ENCODE measurements at places on chromosomes 6 and 20. TPM values are rescaled to one million over a fixed set of nuclear protein-coding genes. Genes with fewer than 3 reads are reported as not detected.

DNA sequence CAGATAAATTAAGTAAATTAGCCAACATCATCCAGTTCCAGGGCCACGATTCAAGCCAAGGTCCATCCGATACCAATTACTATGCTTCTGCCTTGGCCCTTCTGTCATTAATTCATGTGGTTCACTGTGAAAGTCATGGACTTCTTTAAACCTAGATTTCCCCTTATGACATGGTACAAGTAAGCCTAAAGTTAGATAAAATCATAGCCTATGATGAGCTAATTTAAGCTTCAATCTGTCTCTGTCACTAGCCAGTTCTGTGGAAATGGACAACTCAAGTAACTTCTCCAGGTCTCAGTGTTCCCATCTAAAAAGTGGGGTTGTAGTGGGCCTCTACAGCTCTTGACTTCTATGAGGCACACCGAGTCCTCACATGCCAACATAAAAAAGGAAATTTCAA is 225.5 kb upstream of the MARCKS start:
- no peak for DNase-seq

DNA sequence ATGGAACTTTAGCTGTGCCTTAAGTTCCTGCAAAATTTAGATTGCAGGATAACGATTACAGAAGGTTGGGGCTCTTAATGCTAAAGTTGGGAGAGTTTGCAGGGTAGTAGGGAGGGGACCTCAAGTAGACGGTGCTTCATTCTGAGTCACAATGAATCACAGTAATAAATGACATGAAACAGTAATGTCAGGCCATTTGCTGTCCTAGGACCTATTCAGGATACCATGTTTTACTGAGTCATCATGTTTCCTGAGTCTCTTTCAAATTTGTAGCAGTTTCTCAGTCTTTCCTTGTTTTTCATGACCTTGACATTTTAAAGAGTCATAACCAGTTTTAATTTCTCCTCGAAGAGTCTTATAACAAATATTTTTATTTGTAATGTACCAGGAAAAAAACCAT is 406.9 kb upstream of the MAP3K7 start:
- no peak for DNase-seq

DNA sequence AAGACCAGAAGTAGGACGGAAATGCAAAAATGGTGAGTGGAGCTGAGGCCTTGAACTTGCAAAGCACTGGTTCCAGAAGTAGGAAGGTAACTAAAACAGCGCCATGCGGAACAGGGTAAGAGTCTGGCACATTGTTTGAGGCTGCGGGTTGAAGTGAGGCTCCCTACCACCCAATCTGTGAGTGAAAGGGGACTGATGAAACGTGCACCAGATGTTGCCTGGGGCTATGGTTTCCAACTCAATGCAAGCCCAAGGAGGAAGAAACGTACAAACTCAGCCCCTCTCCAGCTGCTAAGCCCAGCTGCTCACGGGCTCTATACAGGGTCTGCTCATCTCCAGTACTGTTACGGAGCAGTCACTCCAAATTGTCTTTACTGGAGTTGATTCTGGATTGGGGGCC is 68.7 kb upstream of the KCNK16 start:
- DNase-seq = no peak

C20orf96 gene
- polyA plus RNA-seq = 4.8 TPM

GRCh38 chr20:21739161-21739560 is 33.7 kb downstream of the PAX1 start:
- no peak for DNase-seq

DNA sequence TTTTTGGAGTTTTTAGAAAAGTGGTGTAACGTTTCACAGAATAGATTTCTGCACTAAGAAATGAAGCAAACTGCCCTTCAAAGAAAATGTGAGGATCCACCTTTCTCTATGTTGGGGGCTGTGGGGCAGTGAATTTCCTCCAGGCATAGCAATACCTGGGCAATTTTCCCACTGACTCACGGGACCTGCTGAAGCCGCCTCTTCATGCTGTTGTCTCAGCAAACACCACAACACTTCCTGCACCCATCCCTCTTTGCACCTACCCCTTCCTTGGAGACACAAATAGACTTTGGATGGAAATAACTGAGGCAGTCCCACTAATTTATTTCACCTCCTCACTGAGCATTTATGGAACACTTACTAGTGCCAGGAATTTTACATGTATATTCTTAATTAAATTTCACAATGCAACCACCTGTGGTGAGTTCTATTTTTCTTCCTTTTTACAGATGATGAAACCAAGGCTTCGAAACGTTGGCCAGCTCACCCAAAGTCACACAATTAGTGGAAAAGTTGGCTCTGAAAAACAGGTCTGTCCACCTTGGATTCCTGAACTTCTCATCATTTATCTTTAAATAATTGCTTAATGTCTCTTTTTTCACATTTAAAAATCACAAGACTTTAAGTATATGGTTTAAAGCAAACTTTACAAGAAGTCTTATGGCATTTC is 17.2 kb upstream of the ADGRF1 start:
- no peak for DNase-seq

GRCh38 chr6:169190144-169190584 is 63.5 kb downstream of the THBS2 start:
- DNase-seq = peak; percentile 97

MDFI gene
- not detected for polyA plus RNA-seq

DHX35 gene
- 14.5 TPM for polyA plus RNA-seq

APOM gene
- 4.8 TPM for polyA plus RNA-seq

DNA sequence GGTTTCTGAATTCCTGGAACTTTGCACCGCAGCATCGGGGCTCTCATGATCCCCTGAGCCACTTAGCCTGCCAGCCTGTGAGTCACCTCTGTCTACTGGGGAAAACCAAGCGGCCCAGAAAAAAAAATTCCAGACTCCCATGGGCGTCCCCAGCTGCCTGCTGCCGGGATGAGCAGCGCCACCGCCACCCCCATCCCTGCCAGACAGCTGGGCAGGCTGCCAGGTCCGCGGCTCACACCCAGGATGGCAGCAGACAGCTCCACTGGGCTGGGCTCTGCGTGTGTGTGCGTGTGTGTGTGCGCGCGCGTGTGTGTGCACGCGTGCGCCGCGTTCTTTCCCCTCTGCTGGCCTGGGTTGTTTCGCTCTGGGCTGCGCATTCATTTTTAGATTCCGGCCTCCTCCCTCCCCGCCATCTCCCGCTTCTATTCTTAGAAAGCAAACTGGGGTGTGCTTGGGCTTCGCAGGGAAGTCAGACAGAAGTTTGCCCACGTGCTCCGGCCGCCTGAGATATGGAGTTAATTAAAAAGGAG is 38.9 kb upstream of the PMEPA1 start:
- peak; percentile 25 for DNase-seq

All from BJ (cell line).